Hematopoietic multipotent progenitor cell treated with erythropoietin and hydrocortisone succinate and interleukin-3 and kit ligand, for 17 days (in vitro differentiated cells): ENCODE measurements at places on chromosomes 13 and 19.

GRCh38 chr13:34567597-34567996, 374.5 kb upstream of the NBEA start:
- no peak for DNase-seq

DNA sequence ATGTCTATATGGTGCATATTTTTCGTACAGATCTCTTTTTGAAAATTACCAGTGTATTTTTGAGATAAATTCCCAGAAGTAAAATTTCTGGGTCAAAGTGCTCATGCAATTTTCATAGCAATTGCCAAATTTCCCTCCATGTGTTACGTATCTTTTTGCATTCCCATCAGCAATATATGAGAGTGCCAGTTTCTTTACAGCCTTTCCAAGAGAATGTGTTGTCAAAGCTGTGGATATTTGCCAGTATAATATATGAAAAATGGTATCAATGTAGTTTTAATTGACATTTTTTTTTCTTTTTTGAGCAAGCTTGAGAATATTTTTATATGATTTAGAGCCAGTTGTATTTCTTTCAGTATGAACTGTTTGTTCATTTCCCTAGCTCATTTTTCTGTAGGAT, 399.0 kb upstream of the KLF12 start:
- no peak for DNase-seq

DNA sequence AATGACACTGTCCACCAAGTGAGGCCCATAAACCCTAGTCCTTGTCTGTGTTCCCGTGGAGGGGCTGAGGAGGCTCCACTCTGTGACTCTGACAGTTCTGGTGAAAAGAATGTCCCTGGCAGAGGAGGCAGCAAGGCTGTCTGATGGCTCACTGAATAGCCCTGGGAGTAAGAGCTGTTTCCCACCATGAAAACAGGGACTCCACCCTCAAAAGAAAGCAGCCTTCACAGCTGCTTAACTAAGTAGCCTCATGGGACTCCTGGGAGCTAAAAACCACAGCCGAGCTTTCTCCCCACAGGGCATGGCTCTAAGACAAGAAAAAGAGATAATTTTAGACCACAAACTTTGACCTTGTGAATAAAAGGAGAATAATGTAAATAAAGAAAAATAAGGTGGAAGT, 135.1 kb upstream of the FRY start:
- DNase-seq: no peak

GRCh38 chr13:36571444-36571843, 102.4 kb upstream of the SERTM1 start:
- no peak for DNase-seq

GRCh38 chr19:19259741-19260140, 13.4 kb downstream of the TM6SF2 start:
- DNase-seq: no peak

GRCh38 chr19:46722004-46722380, 5.1 kb upstream of the PRKD2 start:
- DNase-seq: no peak

DNA sequence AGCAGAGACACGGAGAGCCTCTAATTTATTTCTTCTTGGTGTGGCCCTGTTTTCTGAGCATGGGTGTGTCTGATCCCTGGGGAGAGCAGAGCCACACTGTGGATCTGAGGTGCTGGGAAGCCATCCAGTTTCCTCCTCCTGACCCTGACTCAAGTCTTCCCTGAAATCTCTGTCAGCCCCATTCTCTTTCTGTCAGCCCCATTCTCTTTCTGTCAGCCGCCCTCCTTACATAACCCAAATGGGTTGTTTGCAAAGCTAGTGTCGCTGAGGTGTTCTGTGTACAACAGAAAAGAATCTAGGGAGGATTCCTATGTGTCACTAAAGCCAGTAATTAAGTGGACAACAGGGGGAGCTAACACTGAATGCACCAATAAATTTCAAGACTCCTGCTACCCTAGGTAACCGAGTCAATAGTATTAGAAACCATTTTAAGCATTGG, 50.2 kb downstream of the LRCH1 start:
- DNase-seq: no peak

- DNase-seq: no peak
These were observed 10.4 kb upstream of the ITM2B start for GRCh38 chr13:48222358-48223301.

GRCh38 chr19:20197747-20198146, 30.7 kb downstream of the ZNF486 start:
- no peak for DNase-seq

DNA sequence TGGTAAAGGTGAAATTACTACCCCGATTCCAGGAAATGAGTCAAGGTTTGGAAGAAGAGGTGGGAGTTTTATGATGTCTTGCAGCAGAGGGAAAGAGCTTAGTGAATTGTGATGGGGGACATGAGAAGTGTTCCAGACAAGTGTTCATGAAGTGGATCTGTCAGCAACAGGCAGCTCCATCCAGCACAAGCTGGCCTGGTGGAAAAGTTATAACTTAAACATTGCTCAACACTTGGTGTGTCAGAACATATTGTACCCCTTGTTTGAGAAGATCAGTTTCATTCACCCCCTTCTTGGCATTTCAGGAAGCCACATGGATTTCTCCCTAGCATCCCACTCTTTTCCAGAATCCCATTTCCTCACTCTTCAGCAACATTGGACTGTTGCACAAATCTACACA, 222.0 kb downstream of the B3GLCT start:
- no peak for DNase-seq

- DNase-seq: no peak
These were observed 24.9 kb upstream of the ASF1B start for GRCh38 chr19:14161305-14161704.

GRCh38 chr19:51903192-51903591, 1.6 kb downstream of the ZNF649 start:
- DNase-seq: no peak

DNA sequence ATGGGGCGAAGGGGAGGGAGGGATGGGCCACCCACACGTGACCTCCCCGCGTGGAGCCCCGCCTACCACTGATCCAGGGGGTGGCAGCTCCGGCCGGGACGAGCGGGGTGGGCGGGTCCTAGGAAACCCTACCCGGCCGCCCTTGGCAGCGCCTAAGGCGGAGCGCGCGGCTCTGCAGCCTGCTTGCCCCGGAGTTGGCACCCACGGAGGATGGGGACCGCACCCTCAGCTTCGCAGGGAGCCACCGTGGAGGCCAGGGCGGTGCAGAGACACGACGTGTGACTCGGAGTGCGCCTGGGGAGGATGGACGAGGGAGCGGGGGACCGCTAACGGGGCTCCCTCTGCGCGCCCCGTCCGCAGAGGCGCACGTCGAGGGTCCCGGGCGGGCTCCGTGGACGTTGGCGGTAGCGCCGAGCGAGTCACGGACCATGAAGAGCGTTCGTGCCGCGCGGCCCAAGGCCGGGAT, at the start of gene RGS9BP:
RGS9BP (plus strand) TSS at position 129 of the 466 bp plus-strand sequence. CDS start 416 bp downstream, outside the sequence.
- DNase-seq: peak; percentile 92

DNA sequence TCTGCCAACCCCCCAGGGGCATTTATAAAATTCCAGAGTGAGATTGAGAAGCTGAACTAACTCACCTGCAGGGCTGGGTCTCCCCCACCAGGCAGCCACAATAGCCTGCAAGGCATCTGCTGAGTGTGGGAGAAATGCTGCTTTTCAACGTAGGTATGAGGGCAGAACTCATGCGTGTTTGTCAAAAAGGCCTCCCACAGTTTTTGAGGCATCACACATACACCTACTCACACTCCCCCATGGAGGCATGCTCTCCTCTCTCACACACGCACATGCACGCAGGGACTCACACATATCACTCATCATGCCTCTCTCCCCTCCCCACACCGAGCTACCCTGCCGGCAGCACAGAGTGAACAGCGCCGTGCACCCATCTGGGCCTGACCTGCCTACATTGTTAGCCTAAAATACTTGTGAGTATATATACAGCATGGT, 390.5 kb downstream of the FGF9 start:
- DNase-seq: no peak

DNA sequence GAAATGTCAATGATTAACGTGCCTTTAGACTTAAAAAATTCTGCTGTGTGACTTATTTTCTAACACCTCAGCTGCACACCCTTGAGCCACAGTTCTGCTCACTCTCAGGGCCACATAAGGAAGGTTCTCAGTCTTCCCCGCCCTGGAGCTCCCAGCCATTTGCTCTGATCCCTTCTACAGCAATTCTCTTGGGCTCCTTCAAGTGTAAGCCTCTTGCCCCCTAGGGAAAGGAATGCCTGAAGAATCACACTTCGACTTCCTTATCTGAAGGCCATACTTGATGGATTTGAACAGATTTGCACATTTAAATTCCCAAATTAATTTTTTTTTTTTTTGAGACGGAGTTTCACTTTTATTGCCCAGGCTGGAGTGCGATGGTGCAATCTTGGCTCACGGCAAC, 44.2 kb downstream of the RASA3 start:
- no peak for DNase-seq

- DNase-seq: no peak
These were observed at the start of gene FUT3 for GRCh38 chr19:5851302-5851701. Gene FUT3, minus strand, starts transcription at chr19:5851449.

- DNase-seq: no peak
These were observed 882.9 kb upstream of the SPRY2 start for GRCh38 chr13:81223778-81224177.

DNA sequence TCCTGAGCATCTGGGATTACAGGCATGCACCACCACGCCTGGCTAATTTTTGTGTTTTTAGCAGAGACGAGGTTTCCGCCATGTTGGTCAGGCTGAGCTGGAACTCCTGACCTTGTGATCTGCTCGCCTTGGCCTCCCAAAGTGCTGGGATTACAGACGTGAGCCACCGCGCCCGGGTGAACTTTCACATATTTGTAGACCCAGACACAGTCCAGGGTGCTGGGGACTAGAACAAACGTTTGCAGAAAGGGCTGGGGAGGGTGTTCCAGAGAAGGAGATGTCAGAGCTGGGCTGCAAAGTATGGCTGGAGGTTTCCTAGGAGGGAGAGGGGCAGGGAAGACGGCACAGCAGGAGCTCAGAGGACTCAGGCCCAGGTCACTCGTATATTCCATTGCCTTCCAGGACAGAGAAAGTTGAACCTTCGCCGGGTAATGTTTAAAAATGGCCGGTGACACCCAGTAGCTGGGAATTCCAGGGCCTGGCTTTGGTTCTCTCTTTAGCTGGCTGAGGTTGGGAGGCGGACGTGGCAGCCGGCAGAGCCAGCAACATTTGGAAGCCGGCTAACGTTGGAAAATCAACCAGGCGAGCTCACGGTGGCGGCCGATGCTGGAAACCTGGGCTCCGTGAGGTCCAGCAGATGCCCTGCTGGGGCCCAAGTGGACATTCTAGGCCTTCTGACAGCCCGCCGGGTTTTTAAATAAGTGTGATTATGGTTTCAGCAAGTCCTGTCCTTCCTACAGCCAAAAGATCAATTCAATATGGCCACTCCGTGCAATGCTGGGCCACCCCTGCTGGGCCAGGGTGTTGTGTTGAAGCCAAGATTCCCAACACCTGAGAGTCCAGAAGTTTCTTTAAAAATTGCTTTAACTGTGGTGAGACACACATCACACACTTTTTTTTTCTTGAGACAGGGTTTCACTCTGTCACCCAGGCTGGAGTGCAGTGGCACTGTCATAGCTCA, 41.5 kb downstream of the NFIC start:
- DNase-seq: no peak

DNA sequence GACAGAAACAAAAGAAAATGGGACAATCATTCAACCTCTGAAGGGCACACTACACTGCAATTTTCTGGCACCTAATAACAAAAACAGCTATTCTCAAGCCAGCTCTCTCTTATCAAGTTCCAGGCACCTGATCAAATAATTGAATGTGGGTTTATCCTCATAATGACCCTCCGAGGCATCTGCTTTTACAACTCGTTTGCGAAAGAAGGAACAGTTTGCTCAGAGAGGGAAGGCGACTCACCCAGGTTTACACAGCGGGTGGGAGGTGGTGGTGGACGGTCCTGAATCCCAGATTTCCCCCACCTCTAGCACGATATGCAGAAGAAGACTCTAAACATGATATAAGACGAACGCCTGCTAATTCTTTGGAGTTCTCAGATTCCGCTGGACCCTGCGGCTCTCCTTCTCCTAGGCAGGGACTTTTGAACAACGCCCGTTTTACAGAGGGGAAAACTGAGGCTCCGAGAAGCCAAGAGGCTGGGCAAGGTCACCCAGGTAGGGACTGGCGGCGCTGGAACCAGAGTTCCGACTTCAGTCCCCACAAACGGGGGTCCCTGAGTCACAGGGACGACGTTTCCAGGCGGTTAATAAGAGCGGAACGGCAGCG, 641 bp downstream of the SGTA start:
- no peak for DNase-seq

DNA sequence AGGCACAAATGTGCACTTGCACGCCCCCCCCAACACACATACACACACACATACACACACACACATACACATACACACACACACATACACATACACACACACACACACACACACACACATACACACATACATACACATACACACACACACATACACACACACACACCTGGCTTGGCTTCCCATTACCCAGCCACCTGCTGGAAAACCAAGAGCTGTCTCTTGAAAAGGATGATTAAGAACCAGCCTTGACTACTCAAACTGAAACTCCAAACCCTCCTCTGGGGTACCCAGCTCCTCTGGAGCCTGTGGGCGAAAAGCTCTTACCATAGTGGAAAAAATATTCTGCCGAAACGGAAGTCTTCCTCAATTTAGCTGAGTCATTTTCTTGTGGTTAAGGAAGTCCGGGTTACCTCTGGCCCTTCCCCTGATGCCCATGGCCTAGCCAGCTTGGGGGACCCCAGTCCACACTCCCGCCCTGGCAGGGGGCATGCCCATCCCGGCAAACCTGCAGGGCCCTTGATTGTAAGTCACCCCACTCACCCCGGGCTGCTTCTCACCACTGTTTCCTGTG, 21.9 kb downstream of the CEBPA start:
- DNase-seq: no peak

- no peak for DNase-seq
These were observed 78.2 kb upstream of the MIR17HG start for GRCh38 chr13:91269237-91269636.

- no peak for DNase-seq
These were observed 156.3 kb downstream of the DCT start for GRCh38 chr13:94322925-94323763.

GRCh38 chr19:49418511-49418910, 4.7 kb downstream of the PTH2 start:
- no peak for DNase-seq

GRCh38 chr13:37418490-37418889, 180.1 kb downstream of the POSTN start:
- DNase-seq: no peak

- DNase-seq: no peak
These were observed 8.5 kb downstream of the PLEKHJ1 start for GRCh38 chr19:2227415-2228156.

GRCh38 chr19:772730-773436, 22.0 kb downstream of the MISP start:
- no peak for DNase-seq

- DNase-seq: no peak
These were observed 27.3 kb downstream of the LRFN3 start for GRCh38 chr19:35963514-35963913.

- no peak for DNase-seq
These were observed 5.3 kb downstream of the SHD start for GRCh38 chr19:4284176-4284958.

DNA sequence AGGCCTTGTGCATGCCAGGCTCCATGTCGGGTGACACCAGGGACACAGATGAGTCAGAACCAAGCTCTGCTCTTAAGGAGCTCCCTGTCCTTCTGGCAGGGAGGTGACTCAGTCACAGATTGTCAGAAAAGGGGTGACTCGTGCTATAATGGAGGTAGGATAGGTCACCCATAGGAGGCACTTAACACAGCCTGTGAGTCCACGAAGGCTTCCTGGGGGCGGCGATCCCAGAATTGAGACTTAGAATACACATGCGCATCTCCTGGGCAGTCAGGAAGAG, 19.6 kb downstream of the FUZ start:
- DNase-seq: no peak
